Liver (tissue), 10 donors: ENCODE measurements at places on chromosomes 6 and 20.

DNA sequence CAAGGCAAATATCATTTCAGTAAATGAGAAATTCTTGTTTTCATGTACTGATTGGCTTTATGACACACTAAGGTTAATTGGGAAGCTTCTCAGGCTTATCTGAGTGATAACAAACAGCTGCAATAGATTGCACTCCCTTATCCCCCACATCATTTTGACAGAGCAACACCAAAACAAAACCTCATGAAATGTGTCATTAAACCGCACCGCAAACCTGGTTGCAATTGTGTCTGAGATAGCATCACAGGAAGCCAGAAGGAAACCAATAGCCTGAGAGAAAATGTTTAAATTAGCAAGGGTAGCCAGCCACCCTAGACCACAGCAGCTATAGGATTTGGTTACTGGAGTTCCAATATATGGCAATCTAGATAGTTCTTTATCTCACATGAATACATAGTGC is 31.6 kb upstream of the LAMA4 start:
- H3K4me1 ChIP-seq: no peaks in the 10 kb centered on the region
- no peak overlapping the region for H3K27ac ChIP-seq
- no peaks in the 10 kb centered on the region for H3K27me3 ChIP-seq
- no peak overlapping the region for H3K4me3 ChIP-seq
- DNase-seq: no peak

- peak overlapping the region; percentile 59 for H3K27ac ChIP-seq
- H3K27me3 ChIP-seq: no peaks in the 10 kb centered on the region
- H3K4me1 ChIP-seq: peaks cover 4% of the 10 kb centered on the region
- H3K36me3 ChIP-seq: no peaks in the 10 kb centered on the region
- no peak overlapping the region for H3K4me3 ChIP-seq
Observed at GRCh38 chr20:48823960-48824498, 3.8 kb downstream of the PREX1 start.

GRCh38 chr20:10005885-10006284 is 28.9 kb upstream of the ANKEF1 start:
- H3K4me3 ChIP-seq: no peak overlapping the region
- no peaks in the 10 kb centered on the region for H3K36me3 ChIP-seq

GRCh38 chr6:142329486-142330113 is 27.8 kb downstream of the ADGRG6 start:
- no peaks in the 10 kb centered on the region for H3K36me3 ChIP-seq
- no peak for DNase-seq
- no peaks in the 10 kb centered on the region for H3K27me3 ChIP-seq
- peaks cover 32% of the 10 kb centered on the region for H3K4me1 ChIP-seq

- H3K4me3 ChIP-seq: no peak overlapping the region
- no peak for DNase-seq
- no peak overlapping the region for H3K27ac ChIP-seq
- H3K36me3 ChIP-seq: no peaks in the 10 kb centered on the region
- no peaks in the 10 kb centered on the region for H3K27me3 ChIP-seq
Observed at GRCh38 chr6:168524571-168525001, 83.6 kb downstream of the SMOC2 start.

DNA sequence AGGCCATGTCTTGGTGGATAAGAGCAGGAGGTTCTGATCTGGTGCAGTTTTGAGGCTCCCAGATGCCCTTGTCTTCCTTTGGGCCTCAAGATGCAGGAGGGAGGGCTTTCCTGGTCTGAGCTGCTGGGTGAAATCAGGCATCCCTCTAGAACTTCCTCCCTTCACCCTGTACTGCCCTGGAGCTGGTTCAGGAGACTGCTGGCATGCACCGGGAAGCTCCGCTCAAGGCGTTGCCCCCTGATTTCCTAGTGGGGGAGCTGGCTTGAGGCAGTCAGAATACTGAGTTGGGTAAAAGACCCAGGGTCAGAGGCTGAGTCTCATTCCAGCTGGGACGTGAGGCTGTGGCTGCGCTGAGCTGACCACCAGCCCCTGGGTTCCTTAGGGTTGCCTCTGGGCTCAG is 12.0 kb downstream of the PHACTR3 start:
- H3K4me1 ChIP-seq: no peaks in the 10 kb centered on the region
- no peak for DNase-seq
- no peaks in the 10 kb centered on the region for H3K36me3 ChIP-seq
- H3K4me3 ChIP-seq: no peak overlapping the region
